ENCODE measurements at places on chromosomes 5 and 9.

DNA sequence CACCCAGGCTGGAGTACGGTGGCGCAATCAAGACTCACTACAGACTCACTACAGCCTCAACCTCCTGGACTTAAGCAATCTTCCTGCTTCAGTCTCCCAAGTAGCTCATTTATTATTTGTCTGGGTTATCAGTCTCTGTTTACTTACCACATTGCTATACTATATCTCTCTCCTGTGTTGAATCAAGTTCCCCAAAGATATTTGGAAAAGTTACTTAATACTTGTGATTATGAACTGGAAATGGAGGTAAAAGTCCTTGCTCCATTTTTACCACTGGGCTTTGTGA is 55.6 kb downstream of the ANGPTL2 start:
- DNase-seq = no peak

DNA sequence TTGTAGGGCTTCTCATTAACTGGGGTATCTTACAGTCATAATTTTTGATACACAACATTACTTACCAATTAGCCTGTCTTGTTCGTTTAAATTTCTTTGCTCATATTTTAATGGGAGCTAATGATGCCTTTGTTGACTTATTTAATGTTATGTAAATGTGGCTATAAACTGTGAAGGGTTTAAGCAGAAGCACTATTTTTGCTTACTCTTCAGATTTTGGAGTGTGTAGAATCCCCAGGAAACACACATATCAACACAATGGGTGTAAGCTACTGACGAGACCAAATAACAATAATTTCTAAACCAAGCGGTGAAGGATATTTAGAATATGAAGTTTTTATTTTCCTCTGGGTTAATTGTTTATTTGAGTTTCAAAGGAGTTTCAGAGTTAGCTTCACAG is 452.5 kb downstream of the EBF1 start:
- DNase-seq = no peak

DNA sequence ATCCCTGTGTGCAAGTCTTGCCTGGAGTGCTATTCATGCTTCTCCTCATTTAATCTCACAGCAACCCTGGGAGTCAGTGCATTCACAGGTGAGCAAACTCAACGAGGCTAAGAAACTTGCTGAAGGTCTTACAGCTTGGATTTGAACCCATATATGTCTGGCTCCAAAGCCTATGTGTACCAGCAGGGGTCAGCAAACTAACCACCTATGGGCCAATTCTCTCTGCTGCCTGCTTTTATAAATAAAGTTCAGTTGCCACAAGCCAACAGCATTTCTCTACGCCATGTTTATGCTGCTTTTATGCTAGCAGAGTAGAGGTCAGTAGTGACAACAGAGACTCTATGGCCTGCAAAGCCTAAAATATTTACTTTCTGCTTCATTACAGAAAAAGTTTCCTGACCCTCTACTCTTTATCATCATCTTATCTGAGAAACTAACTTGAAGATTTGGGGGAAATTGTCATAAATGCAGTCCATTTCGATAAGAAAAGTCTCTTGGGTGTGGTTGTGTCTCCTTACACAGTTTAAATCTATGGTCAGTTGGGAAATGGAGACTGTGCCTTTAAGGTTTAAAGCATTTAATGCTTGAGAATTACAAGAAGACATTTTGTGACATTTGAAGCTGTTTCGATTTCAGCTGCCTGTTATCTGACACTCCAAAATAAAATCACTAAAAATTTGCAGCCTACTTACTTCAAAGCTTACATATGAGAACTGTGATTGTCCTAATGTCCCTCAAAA is 137.7 kb downstream of the PRELID2 start:
- DNase-seq = no peak

- DNase-seq = no peak
Observed at GRCh38 chr5:9681706-9682105, 51.6 kb upstream of the TAS2R1 start.

DNA sequence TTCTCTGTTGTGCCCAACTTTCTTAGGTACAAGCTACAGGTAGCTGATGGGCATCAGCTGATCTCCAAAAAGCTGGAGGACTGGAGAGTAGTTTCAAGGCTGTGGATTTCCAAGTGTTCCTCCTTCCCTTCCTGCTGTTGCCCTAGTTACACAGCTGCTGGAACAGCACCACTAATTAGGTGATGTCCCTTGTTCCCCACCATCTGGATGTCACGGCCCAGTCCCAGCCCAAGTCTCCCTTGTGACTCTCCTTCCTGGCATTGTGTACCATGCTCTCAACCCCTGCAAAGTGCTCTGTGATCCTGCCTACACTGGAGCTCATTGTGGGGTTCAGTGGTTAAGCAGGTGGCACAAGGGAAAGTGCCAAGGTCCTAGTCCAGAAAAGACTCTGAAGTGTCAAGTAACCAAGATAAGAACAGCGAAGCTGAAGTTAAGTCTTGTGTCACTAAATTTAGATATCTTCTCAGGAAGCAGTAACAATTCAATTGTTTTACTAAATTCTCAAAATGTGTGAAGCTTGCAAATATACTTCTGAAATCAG is 604.5 kb downstream of the ISL1 start:
- no peak for DNase-seq

DNA sequence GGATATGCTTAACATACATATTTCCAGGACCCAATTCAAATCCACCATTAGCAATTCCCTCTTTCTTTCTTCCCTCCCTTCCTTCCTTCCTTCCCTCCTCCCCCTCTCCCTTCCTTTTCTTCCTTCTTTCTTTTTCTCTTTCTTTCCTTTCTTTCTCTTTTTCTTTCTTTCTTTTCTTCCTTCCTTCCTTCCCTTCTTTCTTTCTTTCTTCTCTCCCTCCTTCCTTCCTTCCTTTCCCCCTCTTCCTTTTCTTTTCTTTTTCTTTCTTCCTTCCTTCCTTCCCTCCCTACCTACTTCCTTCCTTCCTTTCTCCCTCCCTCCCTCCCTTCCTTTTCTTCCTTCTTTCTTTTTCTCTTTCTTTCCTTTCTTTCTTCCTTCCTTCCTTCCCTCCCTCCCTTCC is 332.0 kb downstream of the TMEM161B start:
- no peak for DNase-seq

DNA sequence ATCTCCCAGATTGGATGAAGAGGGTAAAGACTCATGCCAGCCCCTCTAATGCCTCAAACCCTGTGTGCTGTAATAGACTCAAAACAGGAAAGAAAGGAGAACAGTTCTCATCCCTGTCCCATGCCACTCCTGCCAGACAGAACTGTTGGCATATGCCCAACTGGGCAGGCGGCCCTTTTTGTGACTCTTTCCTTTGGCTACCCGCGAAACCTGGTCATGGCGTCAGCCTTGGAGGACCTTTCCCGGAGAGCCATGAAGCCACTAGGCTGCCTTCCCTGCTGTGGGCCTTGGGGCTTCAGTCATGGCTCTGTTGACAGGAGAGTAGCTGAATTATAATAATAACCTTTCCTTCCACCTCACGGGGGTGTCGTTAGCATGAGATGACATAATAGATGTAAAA is 75.9 kb upstream of the SEMA6A start:
- no peak for DNase-seq

GRCh38 chr9:35757226-35757891 is 3.3 kb upstream of the MSMP start:
- no peak for DNase-seq

DNA sequence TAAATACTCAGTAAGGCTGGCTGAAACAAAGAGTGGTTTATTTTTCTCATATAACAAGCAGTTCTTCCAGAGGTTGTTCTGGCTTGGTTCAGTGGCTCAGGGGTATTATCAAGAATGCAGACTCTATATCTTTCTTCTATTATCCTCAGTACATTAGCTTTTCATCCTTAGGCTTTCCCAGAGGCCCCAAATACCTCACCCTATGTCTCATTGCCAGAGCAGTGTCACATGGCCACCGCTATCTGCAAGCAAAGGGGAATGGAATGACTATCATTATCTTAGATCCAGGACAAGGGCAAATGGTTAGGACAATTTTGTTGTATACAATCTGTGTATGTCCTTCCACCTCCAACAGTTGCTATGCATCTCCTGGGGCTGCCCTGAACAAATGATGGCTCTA is 69.0 kb upstream of the SNX2 start:
- DNase-seq = no peak

GRCh38 chr5:53940921-53941320 is 369.5 kb downstream of the ARL15 start:
- no peak for DNase-seq
